HepG2 (cell line): ENCODE measurements at places on chromosomes 5 and 9.

DNA sequence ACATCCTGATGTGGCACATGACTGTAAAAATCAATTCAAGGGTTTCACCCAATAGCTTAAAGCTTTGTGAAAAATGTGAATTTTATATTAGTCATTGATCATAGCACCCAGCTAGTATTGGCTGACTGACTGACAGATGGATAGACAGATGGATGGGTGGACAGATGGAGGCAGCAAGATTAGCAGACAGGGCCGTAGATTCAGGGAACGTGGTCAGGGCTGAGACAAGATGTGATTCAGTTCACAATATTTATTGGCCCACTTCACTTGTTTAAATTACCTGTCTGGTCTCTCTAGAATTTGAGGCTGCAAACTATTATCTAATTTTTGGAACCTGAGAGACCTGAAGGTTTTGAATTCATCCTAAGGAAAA is 12.0 kb upstream of the PCSK5 start:
- no peak for DNase-seq

GRCh38 chr5:26339576-26339975 is 698.8 kb downstream of the CDH9 start:
- DNase-seq: no peak

GRCh38 chr5:89967771-89968444 is 441.6 kb downstream of the CETN3 start:
- DNase-seq: no peak

DNA sequence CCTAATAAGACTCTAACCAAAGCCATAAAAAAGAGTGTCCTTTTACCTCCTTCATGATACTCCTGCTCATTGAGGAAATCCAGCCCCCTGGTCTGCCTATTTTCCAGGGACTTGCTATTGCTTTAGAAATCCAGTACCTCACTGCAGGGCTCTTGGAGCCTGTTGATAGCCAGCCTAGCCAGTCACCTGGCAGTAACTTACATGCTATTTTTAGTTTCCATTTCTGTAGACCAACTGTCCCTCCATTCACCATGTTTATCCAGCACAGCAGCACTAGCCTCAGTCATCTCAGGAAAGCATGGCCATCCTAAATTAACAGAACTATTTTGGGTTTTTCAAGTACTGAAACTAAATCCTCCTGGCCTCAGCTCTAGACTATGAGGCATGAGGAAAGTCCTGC is 91.5 kb upstream of the PHF24 start:
- no peak for DNase-seq

- no peak for DNase-seq
Measured at GRCh38 chr5:139167952-139168720, 30.0 kb downstream of the SIL1 start.

DNA sequence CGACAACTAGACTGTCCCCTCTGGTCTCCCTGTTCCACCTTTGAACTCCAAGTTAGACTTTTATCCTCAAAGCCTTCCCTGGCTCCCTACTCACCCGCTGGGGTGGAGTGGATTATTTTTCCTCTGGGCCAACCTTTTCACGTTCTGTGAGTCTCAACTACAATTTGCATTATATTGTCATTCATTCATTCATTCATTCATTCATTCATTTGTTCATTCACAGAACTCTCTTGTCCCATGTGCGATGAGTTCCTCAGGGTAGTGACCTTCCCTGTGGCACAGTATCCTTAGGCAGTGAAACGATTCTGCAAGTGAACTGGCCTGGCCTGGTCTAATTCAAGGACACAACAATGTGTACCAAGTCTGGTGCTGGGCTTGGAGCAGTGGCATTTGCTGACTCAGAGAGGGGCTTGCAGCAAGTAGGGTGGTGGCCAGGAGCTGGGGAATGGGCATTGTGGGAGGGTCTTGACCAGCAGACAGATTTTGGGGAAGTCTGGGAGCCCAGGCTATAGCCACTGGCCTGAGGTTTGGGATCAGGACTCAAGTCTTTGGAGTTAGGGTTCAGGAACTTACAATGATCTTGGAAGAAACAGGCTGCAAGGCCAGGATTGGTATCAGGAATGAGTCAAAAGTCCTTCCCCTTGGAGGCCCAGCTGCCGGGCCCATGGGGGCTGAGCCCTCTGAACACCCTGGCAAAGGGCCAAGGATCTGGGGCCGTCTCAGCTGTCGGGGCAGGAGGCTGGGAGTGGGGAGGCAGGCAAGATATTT is 37.2 kb upstream of the COL15A1 start:
- DNase-seq: no peak

DNA sequence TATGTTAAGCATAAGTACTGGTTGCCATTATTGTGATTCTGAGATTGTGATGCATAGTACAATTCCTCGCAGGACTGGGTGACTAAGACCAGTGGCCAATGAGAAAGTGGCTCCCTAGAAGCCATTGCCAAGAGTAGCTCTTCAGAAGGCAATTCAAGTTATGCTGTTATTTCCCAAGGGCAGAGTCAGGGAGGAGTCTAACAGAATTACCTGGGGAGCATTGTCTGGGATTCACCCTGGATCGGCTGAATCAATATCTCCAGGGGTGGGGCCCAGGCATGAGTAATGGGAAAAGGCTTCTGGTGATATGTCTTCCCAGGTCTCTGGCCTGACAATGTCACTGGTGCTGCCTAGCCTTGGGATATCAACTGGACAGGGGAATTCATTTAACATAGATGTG is 10.9 kb upstream of the ARHGEF28 start:
- no peak for DNase-seq

- DNase-seq: no peak
Measured at GRCh38 chr9:136021171-136021871, 60.1 kb upstream of the UBAC1 start.

DNA sequence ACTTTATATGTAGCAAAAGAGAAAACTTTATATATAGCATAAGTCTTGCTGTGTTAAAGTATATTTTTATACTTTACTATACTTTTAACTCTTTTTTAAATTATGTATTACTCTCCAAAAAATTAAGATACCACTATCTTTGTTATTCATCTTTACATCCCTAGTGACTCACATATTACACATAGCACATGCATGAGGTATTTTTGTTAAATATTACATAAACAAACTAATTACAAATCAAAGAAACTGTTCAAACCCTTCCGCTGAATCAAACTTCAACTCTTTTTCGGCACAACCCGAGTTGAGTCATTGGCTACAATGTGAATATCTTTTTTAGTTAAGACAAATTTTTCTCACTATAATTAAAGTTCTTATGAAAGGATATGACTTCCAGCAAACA is 32.1 kb downstream of the NADK2 start:
- DNase-seq: no peak

DNA sequence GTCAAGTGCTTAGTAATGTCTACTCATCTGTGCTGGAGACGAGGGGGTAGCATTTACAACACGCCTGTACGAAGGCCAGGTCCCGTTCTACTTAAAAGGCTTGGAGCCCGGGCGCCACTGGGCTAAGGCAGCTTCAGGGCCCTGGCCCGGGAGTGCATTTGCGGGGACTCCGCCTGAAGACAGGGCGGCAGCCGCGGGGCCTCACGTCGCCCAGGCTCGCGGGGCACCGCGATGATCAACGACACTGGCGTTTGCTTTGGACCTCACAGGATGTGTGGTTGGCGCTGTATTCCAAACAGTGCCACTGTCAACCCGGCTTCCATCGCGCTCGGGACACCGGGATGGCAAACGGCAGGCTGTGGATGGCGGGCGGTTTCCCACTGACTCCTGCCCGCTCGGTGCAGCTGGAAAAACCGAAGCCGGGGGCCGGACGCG is 1.1 kb upstream of the TENT4A start:
- peak; percentile 52 for DNase-seq

DNA sequence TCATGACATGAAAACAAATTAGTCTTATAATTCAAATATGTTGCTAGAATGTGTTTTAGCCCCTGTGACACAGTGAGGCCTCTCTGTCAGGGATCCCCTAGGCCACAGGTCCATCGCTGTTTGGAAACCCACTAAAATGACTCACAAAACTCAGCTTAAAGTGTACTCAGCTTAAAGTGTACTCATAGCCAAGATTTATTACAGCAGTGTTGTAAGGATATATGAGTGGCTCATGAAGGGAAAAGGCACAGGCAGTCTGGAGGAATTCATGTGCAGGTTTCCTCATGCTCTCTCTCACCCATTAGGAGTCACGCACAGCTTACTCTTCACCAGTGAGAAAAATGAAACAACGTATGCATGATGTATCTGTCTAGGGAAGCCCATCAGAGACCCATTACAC is 24.4 kb upstream of the TGFBI start:
- DNase-seq: no peak

DNA sequence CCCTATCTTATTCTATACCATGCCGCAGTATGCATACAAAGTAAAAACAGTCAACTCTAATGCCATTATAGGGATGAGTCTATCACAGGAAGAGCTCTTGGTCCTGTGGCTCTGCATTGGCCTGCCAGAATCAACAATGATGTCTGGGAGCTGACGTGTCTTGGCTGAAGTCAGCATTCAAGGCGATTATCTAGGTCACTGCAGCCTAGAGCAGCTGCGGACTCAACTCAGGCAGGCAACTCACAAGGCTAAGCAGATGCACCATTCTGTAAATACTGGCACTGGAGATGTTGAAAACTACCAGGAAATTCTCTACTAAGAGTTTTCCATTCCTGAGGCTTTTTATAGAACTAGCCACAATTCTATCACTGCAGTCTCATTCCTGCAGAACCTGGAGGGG is 13.3 kb downstream of the SPATA9 start:
- DNase-seq: no peak

GRCh38 chr9:77898864-77899263 is 132.7 kb downstream of the GNAQ start:
- no peak for DNase-seq

GRCh38 chr5:80153586-80154126 is 102.2 kb downstream of the SERINC5 start:
- DNase-seq: peak; percentile 82

GRCh38 chr5:54822324-54822687 is 163.1 kb downstream of the ESM1 start:
- no peak for DNase-seq

- no peak for DNase-seq
Measured at GRCh38 chr9:127963359-127964064, 17.3 kb downstream of the EEIG1 start.

GRCh38 chr9:4987961-4988421 is 2.9 kb downstream of the JAK2 start:
- peak; percentile 66 for DNase-seq

GRCh38 chr5:169577951-169578350 is 5.6 kb upstream of the SPDL1 start:
- no peak for DNase-seq

- DNase-seq: no peak
Measured at GRCh38 chr9:124611106-124611505, 103.9 kb upstream of the NR5A1 start.

DNA sequence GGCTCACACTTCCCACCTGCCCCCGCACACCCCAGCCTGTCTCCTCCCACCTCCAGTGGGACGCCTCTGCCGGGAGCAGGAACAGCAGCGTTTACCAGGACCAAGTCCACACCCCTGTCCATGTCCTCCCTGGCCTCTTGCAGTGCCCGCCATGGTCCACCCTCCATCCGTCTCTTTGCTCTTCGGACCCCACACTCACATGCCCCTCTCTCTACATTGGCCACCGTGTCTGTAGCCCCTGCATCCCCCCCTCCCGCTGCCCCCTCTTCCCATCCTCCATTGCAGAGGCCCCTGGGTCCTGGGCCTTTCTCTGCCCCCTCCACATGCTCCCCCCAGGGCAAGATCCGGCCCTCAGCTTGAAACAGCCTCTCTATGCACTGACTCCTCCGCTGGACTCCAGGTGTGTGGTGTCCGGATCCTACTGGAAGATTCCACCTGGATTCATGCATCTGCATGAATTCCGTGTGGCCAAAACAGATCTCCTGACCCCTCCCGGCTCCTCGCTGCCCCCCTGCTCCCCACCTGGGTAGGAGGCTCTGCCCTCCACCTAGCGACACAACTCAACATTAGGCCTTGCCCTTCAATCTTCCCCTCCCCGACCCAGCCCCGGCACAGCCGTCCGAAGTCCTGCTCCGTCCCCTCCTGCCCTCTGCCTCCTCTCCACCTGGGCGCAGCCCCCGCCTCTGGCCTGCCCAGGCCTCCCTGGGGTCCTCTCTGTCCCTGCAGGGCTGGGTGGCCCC is 168.5 kb downstream of the OLFM1 start:
- no peak for DNase-seq

DNA sequence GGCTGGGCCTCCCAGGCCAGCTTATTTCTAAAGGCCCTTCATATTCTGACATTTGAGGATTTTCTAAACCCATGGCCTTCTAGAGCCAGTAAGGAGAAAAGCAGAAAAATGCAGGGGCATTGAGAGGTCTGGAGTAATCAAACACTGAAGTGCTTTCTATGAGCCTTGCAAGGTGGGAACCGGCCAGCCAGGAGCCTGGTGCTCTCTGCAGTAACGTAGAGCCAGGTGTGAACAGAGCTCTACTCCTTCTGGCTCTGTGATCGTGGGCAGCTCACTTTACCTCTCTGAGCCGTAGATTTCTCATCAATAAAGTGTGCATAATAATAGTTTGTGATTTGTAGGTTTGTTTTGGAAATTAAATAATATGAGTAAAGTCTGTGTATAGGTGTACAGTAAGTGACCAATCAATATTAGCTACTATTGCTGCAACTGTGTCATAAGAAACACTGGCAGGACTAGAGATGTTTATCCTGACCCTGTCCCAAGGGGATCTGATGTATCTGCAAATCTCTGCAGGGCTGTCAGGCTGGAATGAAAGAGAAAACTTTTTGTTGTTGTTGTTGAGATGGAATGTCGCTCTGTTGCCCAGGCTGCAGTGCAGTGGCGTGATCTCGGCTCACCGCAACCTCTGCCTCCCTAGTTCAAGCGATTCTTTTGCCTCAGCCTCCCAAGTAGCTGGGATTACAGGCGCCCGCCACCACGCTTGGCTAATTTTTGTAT is 2.7 kb downstream of the SYNPO start:
- no peak for DNase-seq

- no peak for DNase-seq
Measured at GRCh38 chr5:137758121-137758520, 4.0 kb upstream of the HNRNPA0 start.

- no peak for DNase-seq
Measured at GRCh38 chr5:179302499-179303185, 42.6 kb downstream of the ADAMTS2 start.

- no peak for DNase-seq
Measured at GRCh38 chr5:74126294-74126693, 500.3 kb downstream of the ARHGEF28 start.

- DNase-seq: peak; percentile 47
Measured at GRCh38 chr5:95841914-95842812, 19.6 kb upstream of the GLRX start.
